ENCODE measurements at places on chromosomes 5 and 9.

DNA sequence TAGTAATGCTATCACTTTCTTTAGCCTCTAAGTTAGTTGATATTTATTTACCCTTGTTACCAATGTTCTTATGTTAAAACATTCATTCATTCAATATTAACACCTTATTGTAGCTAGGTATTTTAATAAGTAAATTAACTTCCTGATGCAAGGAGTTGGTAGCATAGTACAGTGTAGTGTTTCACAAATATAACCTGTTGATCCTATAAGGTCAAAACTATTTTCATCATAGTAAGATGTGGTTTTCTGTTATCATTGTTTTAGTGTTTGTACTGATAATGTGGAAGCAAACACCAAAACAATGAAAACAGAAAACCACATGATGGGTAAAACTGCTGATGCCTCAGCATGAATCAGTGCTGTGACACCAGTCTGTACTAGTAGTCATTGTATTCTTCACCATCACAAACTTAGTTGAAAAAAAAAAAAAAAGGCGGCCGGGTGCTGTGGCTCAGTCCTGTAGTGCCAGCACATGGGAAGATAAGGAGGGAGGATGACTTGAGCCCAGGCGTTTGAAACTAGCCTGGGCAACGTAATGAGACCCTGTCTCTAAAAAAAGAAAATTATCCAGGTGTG lies 36.5 kb downstream of the ZCCHC7 start:
- DNase-seq = peak; percentile 15

GRCh38 chr9:137789295-137789895 lies 88.2 kb upstream of the CACNA1B start:
- DNase-seq = no peak

DNA sequence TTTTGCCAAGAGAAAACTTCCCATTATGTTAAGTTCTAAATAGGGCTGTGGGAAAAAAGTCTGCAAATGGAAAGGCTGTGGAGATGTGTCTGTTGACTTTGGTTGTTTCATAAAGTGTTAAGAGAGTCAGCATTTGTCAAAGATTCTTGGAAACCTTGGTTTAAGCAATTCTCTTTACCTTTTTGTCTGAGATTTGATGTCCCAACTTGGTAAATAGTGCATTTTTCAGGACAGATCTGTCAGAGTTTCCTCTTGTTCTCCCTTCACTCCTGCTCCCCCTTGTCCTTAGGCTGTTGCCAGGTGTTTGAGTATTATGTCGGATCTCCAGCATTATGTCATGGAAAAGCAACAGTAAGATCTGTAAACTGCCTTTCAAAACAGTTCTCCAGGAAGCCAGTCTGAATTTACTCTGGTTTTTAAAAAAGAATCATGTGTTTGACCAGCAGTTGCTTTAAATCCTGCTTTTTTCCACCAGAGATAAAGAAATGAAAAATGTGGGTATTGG lies 79.1 kb upstream of the ADAMTSL1 start:
- DNase-seq = no peak

GRCh38 chr5:77697692-77698091 lies 59.2 kb upstream of the OTP start:
- no peak for DNase-seq

DNA sequence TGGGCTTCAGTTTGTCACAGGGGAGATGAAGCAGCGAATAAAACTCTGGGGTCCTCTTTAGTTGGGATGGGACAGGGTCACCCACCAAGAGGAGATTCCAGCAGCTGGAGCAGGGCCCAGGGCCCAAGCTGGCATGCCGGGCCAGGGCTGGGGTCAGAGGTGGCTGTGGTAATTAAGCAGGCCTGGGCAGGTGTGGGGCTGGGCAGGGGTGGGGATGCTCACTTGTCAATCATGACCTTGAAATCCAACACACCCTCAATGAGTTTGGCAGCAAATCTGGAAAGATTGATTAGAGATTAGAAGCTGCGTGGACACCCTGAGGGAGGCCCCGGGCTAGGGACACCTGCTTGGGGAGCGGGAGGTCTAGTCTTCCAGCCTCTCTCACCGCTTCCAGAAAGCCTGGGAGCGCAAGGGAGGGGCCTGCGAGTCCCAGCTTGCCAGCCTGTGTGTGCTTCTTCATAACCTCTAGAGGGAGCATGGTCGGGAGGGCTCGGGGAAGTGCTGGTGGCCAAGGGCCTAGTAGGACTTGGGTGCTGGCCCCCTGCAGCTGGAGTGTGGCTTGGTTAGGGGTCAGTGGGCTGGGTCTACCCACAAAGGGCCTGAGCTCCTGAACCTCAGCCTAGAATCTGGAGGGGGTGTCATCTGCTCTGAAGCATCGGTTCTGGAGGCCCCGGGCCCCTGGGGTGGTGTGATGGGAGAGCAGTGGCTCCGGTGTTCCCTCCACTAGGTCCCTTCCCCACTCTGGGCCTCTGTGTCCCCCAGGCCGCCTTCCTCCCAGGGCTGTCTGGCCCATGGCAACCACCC lies 7.6 kb downstream of the CRAT start:
- peak; percentile 28 for DNase-seq

DNA sequence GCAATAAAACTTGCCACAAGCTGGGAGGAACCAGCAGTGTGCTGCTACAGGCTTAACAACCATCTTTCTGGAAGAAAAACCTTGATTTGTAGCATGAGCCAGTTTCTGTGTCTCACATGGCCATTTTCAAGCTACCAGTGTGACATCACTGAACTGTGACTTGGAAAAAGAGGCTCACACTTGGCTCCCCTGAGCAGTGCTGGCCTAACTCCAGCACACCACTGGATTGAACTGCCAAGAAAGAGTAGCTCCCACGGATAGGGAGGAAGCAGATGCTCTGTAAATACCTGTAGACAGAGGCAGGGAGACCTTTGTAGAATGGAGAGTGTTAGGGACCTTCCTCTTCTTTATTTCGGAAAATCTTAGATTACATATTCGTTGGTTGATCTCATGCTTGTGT lies 197.9 kb downstream of the SH3GL2 start:
- DNase-seq = no peak

- peak; percentile 10 for DNase-seq
Observed at GRCh38 chr5:173055722-173055982, 500 bp upstream of the CREBRF start.

DNA sequence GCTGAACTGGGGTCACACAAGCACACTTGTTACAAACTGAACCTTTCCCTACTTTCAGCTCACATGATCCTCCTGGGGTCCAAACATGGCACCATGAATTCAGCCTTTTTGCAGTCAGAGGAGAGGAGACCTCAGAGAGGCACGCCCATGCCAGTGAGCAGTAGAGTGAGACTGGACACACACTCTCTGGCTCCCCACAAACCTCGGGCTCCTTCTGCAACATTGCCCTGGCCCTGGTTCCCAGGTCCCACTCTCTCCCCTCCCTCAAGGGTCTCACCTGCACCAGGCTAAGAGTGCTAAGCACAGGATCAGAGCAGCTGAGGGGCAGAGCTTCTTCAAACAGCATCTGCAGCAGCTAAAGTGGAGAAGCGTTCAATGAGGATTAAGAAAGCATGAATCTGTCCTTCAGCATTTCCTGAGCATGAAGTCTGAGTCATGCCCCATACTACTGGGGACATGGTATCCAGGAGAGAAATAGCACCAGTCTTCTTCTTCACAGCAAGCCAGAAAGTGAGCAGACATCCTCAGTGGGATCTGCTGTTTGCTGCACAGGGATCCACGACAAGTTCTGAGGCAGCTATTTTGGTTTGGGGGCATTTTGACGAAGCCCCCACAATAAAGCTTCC lies 27.2 kb downstream of the SLC35A4 start:
- no peak for DNase-seq

GRCh38 chr9:4549751-4550295 lies 59.6 kb downstream of the SLC1A1 start:
- no peak for DNase-seq

GRCh38 chr5:150065346-150065745 lies 21.0 kb downstream of the CSF1R start:
- no peak for DNase-seq

- no peak for DNase-seq
Observed at GRCh38 chr9:121755581-121755980, 104.1 kb downstream of the DAB2IP start.

DNA sequence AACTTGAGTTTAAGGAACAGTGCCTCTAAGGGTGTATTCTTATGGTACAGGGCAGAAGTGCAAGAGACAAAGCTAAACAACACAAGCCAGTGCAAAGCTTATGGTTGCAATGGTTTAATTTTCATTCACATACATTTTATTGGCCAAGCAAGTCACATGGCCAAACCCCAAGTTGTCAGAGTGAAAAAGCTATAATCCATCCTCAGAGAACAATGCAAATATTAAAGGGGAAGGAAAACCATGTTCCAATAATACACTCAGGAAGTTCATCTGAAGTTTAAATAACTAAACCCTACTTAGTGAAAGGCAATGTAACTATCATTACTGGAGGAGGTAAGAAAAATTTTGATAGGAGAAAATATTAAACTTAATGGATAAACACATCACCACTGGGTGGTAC lies 26.6 kb upstream of the TLR4 start:
- no peak for DNase-seq

GRCh38 chr5:178284093-178284675 lies 51.6 kb upstream of the PHYKPL start:
- peak; percentile 31 for DNase-seq

- DNase-seq = no peak
Observed at GRCh38 chr9:20714442-20715415, 30.7 kb downstream of the FOCAD start.

GRCh38 chr9:114893221-114894010 lies 37.0 kb downstream of the TNFSF8 start:
- peak; percentile 66 for DNase-seq

GRCh38 chr5:163913548-163913947 lies 408.1 kb downstream of the MAT2B start:
- DNase-seq = no peak

- no peak for DNase-seq
Observed at GRCh38 chr5:169795338-169795737, 158.3 kb downstream of the DOCK2 start.

GRCh38 chr9:91844190-91844589 lies 105.8 kb downstream of the ROR2 start:
- no peak for DNase-seq

GRCh38 chr5:112253478-112254250 lies 165.4 kb downstream of the EPB41L4A start:
- no peak for DNase-seq

GRCh38 chr5:102905056-102905455 lies 150.0 kb downstream of the PAM start:
- DNase-seq = no peak

DNA sequence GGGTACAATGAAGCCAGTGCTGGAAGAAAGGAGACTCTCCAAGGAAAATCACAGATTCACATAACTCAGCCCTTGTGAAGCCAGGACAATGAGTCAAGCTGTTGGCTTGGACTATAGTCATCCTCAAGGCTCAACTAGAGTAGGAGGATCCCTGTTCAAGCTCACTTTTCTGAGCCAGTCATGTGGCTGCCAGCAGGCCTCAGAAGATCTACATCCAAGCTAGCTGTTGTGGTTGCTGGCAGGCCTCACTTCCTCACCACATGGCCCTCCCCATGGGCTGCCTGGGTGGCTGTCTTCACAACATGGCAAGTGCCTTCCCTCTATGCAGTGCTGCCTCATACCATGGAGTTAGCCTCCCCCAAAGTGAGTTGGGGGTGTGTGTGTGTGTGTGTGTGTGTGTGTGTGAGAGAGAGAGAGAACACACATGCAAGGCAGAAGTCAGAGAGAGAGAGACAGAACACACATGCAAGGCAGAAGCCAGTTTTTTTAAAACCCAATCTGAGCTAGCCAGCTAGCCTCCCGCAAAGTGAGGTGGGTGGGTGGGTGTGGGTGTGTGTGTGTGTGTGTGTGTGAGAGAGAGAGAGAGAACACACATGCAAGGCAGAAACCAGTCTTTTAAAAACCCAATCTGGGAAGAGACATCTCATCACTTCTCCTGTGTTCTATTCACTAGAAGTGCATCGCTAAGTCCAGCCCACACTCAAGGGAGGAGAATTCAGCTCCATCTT lies 17.1 kb downstream of the SCAI start:
- peak; percentile 82 for DNase-seq

- no peak for DNase-seq
Observed at GRCh38 chr5:59661954-59662615, 231.4 kb downstream of the PDE4D start.

- peak; percentile 46 for DNase-seq
Observed at GRCh38 chr5:88785746-88786565, 97.0 kb downstream of the MEF2C start.

GRCh38 chr5:122311961-122312590 lies at the start of gene SNCAIP:
TSS of gene SNCAIP (plus strand) at chr5:122312237. CDS start at chr5:122391135, 78,898 bp downstream.
- DNase-seq = no peak

- no peak for DNase-seq
Observed at GRCh38 chr5:141761-142160, 49.5 kb upstream of the LRRC14B start.

- DNase-seq = no peak
Observed at GRCh38 chr5:76794871-76795270, 24.0 kb upstream of the F2RL1 start.

- DNase-seq = no peak
Observed at GRCh38 chr5:72433522-72433921, 73.7 kb downstream of the ZNF366 start.

- no peak for DNase-seq
Observed at GRCh38 chr5:173385832-173386360, 57.7 kb upstream of the STC2 start.

GRCh38 chr5:172008111-172008455 lies 1.6 kb upstream of the FBXW11 start:
- no peak for DNase-seq

DNA sequence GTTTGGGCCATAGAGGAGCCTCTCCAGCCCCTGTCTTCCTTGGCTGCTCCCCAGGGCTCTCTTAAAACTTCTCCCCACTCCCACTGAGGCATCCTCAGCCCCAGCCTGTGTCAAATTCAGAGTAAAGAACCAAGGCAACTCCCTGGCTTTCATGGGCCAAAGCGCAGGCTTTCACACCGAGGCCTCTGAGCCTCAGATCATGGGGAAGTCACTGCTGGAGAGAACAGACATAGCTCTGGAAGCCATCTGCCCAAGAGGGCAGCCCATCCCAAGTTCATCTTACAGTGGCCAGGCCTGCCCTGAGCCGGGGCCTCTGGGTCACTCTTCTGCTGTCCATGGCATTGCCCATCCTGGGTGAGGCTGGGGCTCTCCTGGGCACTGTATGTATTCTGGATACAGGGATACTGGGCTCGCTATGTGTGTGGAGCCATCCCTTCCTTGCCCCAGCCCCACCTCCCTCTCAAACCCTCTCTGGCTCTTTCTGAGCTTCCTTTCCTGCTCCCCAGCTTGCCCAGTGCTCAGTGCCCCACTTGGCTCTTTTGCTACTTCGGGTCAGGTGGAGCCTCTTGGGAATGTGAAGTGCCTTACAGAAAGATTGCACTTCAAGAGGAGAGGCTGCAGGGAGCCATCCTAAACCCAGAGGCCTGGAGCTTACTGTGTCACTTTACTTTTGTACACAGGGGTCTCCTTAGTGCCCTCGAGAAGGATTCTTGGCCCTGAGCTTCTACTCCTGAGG lies 33.0 kb downstream of the TGFBI start:
- DNase-seq = no peak

All from activated CD4-positive, alpha-beta T cell treated with anti-CD3 and anti-CD28 coated beads, Interleukin-2, Interleukin-6, amounts not matched to agents 100 ng/mL and 50 ng/mL, durations not matched to agents 16 hours and 8 hours (primary cell).